ENCODE measurements at places on chromosomes 12 and 14. TPM values are rescaled to one million over a fixed set of nuclear protein-coding genes. Genes with fewer than 3 reads are reported as not detected.

- no peaks in the 10 kb centered on the region for H3K4me1 ChIP-seq
- no peak overlapping the region for H3K27ac ChIP-seq
- no peak for DNase-seq
- H3K27me3 ChIP-seq = no peaks in the 10 kb centered on the region
- H3K36me3 ChIP-seq = no peaks in the 10 kb centered on the region
Measured at GRCh38 chr12:126454581-126454980, 1389.3 kb downstream of the AACS start.

COQ5 gene
- total RNA-seq = 31.9 TPM

DNA sequence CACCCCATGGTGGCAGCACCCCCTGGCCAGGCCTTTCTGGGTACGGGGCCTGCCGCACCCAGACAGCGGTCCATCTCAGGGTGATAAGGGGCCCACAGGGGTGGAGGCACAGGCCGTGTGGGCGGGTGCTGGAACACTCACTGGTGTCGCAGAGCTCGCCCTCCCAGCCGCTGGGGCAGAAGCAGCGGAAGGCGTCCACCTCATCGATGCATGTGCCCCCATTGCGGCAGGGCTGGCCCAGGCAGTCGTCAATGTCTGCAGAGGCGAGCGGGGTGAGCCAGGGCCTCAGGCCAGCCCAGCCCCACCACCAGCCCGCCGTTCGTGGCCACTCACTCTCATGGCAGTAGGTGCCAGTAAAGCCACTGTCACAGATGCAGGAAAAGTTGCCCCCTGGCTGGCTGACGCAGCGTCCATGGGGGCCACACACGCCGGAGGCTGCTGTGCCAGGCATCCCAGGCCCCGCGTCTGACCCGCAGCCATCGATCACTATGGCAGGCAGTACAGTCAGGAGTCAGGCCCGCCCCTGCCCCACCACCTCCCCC, 19.9 kb downstream of the JAG2 start:
- H3K36me3 ChIP-seq = no peaks in the 10 kb centered on the region
- no peaks in the 10 kb centered on the region for H3K27me3 ChIP-seq
- no peaks in the 10 kb centered on the region for H3K4me1 ChIP-seq
- DNase-seq = no peak

- no peak for DNase-seq
- H3K27ac ChIP-seq = no peak overlapping the region
- no peaks in the 10 kb centered on the region for H3K36me3 ChIP-seq
- H3K4me1 ChIP-seq = peaks cover 17% of the 10 kb centered on the region
- no peaks in the 10 kb centered on the region for H3K27me3 ChIP-seq
- no peak overlapping the region for H3K4me3 ChIP-seq
Measured at GRCh38 chr12:38875586-38876228, 29.7 kb downstream of the CPNE8 start.

All from adrenal gland (tissue), 19 donors.